Fibroblast of skin of left quadriceps (primary cell): ENCODE measurements at places on chromosomes 4 and X.
A peak's percentile ranks its signal among the peaks of the same experiment; 100 is the strongest.

- DNase-seq, result peak; percentile 81
Measured at GRCh38 chrX:43654431-43655150, 1.5 kb upstream of the MAOA start.

GRCh38 chrX:122187069-122187713, 996.9 kb upstream of the GRIA3 start:
- DNase-seq, result no peak

- DNase-seq, result peak; percentile 8
Measured at GRCh38 chrX:119502727-119503483, 34.7 kb downstream of the SLC25A5 start.

DNA sequence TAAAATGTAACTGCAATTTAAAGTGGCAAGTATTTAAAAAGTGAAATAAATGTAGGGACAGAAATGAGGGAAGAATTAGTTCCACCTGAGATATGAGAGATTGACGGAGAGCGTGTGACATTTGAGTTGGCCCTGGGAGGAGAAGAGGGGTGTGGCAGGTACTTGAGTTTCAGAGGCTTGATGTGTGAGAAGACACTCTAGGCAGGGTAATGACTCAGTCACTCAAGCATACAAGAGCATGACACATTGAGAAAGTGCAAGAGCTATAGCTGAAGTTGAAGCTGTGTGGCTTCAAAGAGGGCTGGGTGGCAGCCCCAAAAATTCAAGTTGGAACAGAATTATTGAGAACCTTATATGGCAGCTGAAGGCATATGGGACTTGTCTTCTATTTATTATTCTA, 420.5 kb downstream of the SLITRK2 start:
- no peak for DNase-seq

- no peak for DNase-seq
Measured at GRCh38 chrX:13258052-13258444, 61.8 kb downstream of the ATXN3L start.

DNA sequence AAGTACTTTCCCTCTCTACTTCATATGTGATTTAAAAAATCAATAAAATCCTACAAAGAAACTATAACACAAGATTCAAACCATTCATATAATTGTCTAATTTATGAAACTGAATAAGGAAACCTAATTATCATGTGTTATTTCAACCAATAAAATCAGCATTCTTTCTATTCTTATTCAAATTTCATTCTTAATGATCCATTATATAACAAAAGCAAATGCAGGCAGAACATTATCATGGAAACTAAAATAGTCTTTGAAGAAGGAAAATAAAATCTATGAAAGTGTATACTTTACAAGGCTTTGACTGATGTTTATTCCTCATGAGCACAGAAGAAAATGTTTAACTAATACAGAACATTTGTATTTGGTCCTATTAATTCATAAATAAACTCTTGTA, 47.6 kb downstream of the CNOT6L start:
- no peak for DNase-seq

- DNase-seq, result no peak
Measured at GRCh38 chr4:183801457-183802165, 103.5 kb upstream of the STOX2 start.

DNA sequence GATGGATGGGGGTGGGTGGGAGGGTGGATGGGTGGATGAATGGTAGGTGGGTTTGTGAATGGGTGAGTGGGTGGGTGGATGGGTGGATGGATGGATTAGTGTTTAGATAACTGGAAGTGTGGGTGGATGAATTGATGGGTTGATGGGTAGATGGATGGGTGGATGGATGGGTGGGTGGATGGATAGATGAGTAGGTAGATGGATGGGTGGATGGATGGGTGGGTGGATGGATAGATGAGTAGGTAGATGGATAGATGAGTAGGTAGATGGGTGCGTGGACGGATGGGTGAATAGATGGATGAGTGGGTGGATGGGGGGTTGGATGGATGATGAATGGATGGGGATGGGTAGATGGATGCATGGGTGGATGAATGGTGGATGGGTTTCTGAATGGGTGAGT, 20.3 kb upstream of the ASMTL start:
- DNase-seq, result no peak

DNA sequence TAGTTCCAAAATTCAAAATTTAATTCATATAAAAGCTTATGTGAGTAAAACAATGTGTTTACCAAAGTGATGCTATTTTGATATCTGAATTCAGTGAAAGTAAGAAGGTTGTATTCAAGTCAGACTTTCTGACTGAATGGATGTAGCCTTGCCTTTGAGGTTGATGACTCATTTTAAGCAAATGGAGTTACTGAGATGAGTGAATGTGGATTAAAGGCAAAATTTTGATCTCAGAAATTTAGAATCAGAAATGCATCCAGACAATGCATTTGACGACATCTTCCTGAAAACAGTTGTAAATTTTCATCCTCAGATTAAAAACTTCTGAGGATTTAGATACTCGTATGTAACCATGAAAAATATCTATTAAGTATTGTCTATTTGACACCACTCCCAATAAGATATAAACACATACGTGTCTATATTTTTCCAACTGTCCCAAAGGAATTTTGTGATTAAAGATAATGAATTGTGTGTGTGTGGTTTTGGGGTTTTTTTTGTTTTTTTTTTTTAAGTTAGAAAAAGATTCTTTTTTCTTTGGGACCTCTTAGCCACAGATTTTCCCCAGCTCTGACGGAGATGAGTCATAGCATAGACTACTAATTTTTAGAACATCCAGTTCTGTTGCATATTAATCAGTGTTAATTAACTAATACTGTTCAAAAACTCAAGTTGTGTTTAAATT, 34.4 kb downstream of the NFKB1 start:
- DNase-seq, result peak; percentile 27

GRCh38 chrX:13816643-13817627, at the start of gene GPM6B:
GPM6B (minus strand) TSS chrX:13817093; CDS start chrX:13816904, 189 bp downstream.
- no peak for DNase-seq

DNA sequence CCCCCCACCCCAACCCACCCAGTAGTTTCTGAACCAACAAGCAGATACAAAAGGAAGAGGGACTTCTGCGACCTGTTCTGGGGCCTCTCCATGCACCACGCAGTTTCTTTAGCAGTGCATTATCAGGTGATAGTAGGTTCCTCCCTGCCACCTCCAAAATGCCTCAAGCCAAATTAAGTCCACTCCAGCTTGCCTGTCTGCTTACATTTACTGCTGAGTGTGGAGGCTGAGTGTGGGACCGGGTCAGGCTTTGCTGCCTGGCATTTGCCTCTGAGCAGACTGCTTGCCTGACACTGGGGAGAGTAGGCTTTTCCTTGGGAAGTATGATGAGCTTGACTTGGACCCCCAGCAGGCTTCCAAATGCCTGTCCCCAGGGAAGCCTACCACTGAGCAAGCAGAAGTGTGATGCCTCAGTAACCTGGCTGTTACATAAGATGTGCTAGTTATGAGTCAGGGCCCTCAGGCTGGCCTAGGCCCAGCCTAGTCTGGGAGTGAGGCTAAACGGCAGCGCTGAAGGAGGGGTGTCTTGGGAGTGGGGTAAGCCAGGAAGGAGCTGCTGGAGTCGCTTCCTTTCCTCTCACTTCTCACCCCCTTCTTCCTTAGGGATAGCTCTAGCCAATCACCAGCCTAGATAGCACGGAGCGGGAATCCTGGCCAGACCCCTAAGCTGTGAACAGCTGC, 9.0 kb downstream of the TSC22D3 start:
- no peak for DNase-seq

GRCh38 chr4:156169861-156170260, 216.2 kb upstream of the CTSO start:
- DNase-seq, result no peak

DNA sequence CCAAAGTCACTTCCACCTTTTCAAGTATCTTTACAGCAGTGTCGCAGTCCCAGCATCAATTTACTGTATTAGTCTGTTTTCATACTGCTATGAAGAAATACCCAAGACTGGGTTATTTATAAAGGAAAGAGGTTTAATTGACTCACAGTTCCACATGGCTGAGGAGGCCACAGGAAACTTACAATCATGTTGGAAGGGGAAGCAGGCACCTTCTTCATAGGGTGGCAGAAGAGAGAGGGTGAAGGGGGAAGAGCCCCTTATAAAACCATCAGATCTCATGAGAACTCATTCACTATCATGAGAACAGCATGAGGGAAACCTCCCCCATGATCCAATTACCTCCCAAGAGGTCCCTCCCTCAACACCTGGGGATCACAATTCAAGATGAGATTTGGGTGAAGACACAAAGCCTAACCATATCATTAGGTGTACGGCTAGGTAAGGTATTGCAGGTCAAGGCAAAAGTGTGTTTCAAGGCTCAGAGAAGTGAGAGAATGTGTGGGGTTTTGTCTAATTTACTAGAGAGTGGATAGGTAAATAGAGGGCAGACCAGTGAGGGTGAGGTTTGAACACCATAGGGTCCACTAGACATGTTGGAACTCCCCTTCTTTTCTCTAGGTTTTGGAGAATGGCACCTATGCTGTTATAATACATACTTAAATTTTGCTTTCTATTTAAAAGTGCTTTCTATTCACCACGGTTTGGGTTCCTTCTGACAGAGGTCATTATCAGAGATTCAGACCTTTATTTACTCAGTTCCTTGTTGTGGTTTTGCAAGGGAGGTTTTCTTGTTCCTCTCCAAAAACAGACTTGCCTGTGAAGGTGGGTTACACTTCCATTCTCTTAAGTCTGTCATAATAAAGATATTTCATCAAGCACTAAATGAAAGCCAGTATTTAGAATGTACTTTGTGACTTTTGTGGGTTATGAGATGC, 186.6 kb downstream of the CPEB2 start:
- no peak for DNase-seq

- no peak for DNase-seq
Measured at GRCh38 chrX:138986235-138986634, 274.7 kb upstream of the FGF13 start.

- DNase-seq, result no peak
Measured at GRCh38 chr4:123898946-123899666, 502.5 kb downstream of the SPRY1 start.

- peak; percentile 78 for DNase-seq
Measured at GRCh38 chr4:124980276-124980752, 267.8 kb upstream of the ANKRD50 start.

DNA sequence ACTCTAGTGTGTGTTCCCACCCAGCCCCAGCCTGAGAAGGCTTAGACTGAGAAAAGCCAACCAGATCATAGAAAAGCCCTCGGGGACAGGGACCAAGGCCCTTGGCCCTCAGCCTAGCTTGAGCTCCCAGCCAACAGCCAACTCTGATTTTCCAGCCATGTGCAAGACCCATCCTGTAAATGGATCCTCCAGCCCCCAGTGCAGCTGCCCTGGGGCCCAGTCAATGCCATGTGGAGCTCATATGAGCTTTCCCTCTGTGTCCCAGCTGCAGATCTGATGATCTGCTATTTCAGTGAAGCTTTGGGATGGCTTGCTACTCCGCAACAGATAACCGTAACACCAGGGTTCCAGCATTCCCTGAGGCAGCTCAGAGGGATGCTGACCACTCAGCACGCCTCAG, 40.5 kb upstream of the CDKN2AIP start:
- DNase-seq, result no peak
